ENCODE measurements at places on chromosomes 4 and X. TPM values are rescaled to one million over a fixed set of nuclear protein-coding genes. Genes with fewer than 3 reads are reported as not detected.

The RAB41 gene
- not detected for total RNA-seq

The DNAAF6 gene
- not detected for total RNA-seq

The CXorf49 gene
- total RNA-seq, result not detected

The NOCT gene
- 5.7 TPM for total RNA-seq

The SATL1 gene
- total RNA-seq, result 0.09 TPM

The DGAT2L6 gene
- total RNA-seq, result not detected

The SHISA3 gene
- 0.09 TPM for total RNA-seq

The UCHL1 gene
- 638 TPM for total RNA-seq

The CT47A7 gene
- total RNA-seq, result not detected

The PDCL2 gene
- total RNA-seq, result not detected

The MAGEB17 gene
- total RNA-seq, result 0.09 TPM

The MSL3 gene
- 21.9 TPM for total RNA-seq

The TSPAN6 gene
- total RNA-seq, result 205 TPM

The TLR3 gene
- 0.62 TPM for total RNA-seq

The DOK7 gene
- not detected for total RNA-seq

The LANCL3 gene
- 0.02 TPM for total RNA-seq

The MAGEB2 gene
- not detected for total RNA-seq

The SAGE1 gene
- not detected for total RNA-seq

The SPACA5 gene
- not detected for total RNA-seq

The CCKAR gene
- not detected for total RNA-seq

The IGSF1 gene
- 9.6 TPM for total RNA-seq

The F11 gene
- total RNA-seq, result not detected

The NDST4 gene
- 1.2 TPM for total RNA-seq

The PRKX gene
- 14.6 TPM for total RNA-seq

The SLC10A7 gene
- total RNA-seq, result 5.0 TPM

Measured in neural progenitor cell (in vitro differentiated cells).